GM23338 (cell line): ENCODE measurements at places on chromosomes 6 and 20. TPM values are rescaled to one million over a fixed set of nuclear protein-coding genes. Genes with fewer than 3 reads are reported as not detected.

The FKBP5 gene
- 17.7 and 19.8 TPM in 2 replicates for polyA plus RNA-seq

The C6orf136 gene
- polyA plus RNA-seq: 24.5 and 27.5 TPM in 2 replicates

The RALGAPB gene
- polyA plus RNA-seq: 7.7 and 10.2 TPM in 2 replicates

The VARS2 gene
- polyA plus RNA-seq: 13.7 and 14.2 TPM in 2 replicates
